ENCODE measurements at places on chromosomes 2 and 18. TPM values are rescaled to one million over a fixed set of nuclear protein-coding genes. Genes with fewer than 3 reads are reported as not detected.

GRCh38 chr2:128396500-128396891 lies 77.8 kb upstream of the HS6ST1 start:
- H3K4me1 ChIP-seq, result no peaks in the 10 kb centered on the region
- H3K27me3 ChIP-seq, result peaks cover 25% of the 10 kb centered on the region
- H3K27ac ChIP-seq, result no peak overlapping the region
- no peak overlapping the region for H3K4me3 ChIP-seq

ACVR2A gene
- total RNA-seq, result 3.6 TPM

GRCh38 chr18:74645679-74646078 lies 48.0 kb downstream of the ZNF407 start:
- H3K27me3 ChIP-seq, result no peaks in the 10 kb centered on the region
- H3K4me1 ChIP-seq, result peaks cover 6% of the 10 kb centered on the region
- H3K27ac ChIP-seq, result no peak overlapping the region
- no peak overlapping the region for H3K4me3 ChIP-seq
- no peak for DNase-seq
- peaks cover 7% of the 10 kb centered on the region for H3K36me3 ChIP-seq

- H3K27me3 ChIP-seq, result peaks cover 5% of the 10 kb centered on the region
- H3K4me1 ChIP-seq, result no peaks in the 10 kb centered on the region
- DNase-seq, result no peak
- no peak overlapping the region for H3K4me3 ChIP-seq
- H3K27ac ChIP-seq, result no peak overlapping the region
These were observed 69.3 kb downstream of the MRO start for GRCh38 chr18:50750546-50750945.

FSHR gene
- not detected for total RNA-seq

FEV gene
- total RNA-seq, result not detected

- DNase-seq, result no peak
- peaks cover 37% of the 10 kb centered on the region for H3K36me3 ChIP-seq
- H3K27ac ChIP-seq, result no peak overlapping the region
- H3K27me3 ChIP-seq, result no peaks in the 10 kb centered on the region
- H3K4me3 ChIP-seq, result no peak overlapping the region
These were observed 12.4 kb downstream of the UGGT1 start for GRCh38 chr2:128103407-128103806.

ANXA4 gene
- total RNA-seq, result 36.2 TPM

DNA sequence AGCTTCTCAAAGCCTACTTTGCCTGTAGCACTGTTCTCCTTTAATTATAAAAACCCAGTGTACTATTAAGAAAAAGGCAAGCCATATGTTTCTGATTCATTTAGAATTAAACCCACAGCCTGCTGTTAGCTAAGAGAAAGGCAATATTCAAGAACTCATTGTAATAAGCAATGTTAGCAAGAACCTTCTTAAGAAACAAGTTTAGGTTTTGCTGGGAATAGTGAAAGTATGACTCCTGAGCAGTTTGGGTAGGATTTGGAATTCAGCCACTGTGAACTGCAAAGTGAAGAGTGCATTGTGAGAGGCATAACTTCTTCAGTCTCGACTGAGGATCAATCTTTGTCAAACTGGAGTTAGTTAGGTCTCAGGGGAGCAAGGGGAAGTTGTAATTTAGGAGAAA lies 206.5 kb upstream of the NT5C1B start:
- H3K27ac ChIP-seq, result no peak overlapping the region
- H3K4me1 ChIP-seq, result no peaks in the 10 kb centered on the region
- no peaks in the 10 kb centered on the region for H3K27me3 ChIP-seq
- DNase-seq, result no peak

DNA sequence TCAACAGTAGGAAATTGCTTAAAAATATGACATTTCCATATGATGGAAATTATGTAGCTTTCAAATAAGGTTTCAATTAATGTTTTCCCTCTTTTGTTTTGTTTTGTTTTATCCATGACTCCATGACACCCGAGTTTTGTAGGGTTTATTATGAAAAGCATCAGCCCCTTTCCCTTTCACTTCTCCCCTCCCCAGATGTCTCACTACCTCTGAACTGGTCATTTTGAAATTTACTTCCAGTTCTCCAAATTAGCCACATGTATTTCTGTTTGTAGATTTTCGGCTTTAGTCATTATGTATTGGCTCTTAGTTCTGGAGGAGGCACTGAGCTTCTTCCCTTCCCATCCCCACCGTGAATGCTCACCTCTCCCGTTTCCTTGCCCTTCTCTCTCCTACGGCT lies 18.6 kb upstream of the VPS4B start:
- no peak overlapping the region for H3K27ac ChIP-seq
- DNase-seq, result no peak
- H3K36me3 ChIP-seq, result no peaks in the 10 kb centered on the region
- H3K27me3 ChIP-seq, result peaks cover 16% of the 10 kb centered on the region

KDM3A gene
- total RNA-seq, result 61.6 TPM

GRCh38 chr18:24683925-24684324 lies 223.5 kb downstream of the HRH4 start:
- H3K27me3 ChIP-seq, result peaks cover 3% of the 10 kb centered on the region
- H3K4me3 ChIP-seq, result no peak overlapping the region
- H3K4me1 ChIP-seq, result no peaks in the 10 kb centered on the region
- H3K36me3 ChIP-seq, result no peaks in the 10 kb centered on the region
- H3K27ac ChIP-seq, result no peak overlapping the region

DNA sequence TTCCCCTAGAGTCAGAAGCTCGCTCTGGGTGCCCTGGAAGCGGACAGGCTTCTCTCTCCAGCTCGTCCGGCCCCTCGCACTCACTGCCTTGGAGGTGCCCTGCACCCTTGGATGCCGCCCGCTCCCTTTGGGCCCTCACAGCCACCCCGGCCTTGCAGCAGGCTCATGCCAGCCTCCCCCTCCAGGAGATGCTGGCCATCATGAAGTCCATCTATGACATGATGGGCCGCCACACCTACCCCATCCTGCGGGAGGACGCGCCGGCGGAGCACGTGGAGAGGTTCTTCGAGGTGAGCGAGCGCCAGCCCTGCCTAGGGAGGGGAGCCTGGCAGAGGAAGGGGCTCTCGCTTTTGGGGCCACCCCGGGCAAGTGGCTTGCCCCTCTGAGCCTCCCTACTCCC lies 20.3 kb upstream of the FAHD2A start:
- H3K27me3 ChIP-seq, result peaks cover 2% of the 10 kb centered on the region
- no peaks in the 10 kb centered on the region for H3K36me3 ChIP-seq

CRYGD gene
- total RNA-seq, result not detected

CIB4 gene
- not detected for total RNA-seq

Data from activated T-helper 1 cell treated with anti-CD3 and anti-CD28 coated beads, Interleukin-12 subunit alpha, Interleukin-12 subunit beta, Interleukin-2, Interleukin-4 antibody, amounts not matched to agents 30 ng/mL and 10 ng/mL and 1 ng/mL, durations not matched to agents 14 hours and 24 hours and 36 hours (primary cell).